ENCODE measurements at places on chromosomes 12 and 14.

- no peaks in the 10 kb centered on the region for H3K27me3 ChIP-seq
- H3K27ac ChIP-seq, result no peak overlapping the region
- H3K4me3 ChIP-seq, result no peak overlapping the region
- no peaks in the 10 kb centered on the region for H3K4me1 ChIP-seq
- H3K36me3 ChIP-seq, result no peaks in the 10 kb centered on the region
These were observed 126.1 kb upstream of the ARHGAP5 start for GRCh38 chr14:31950764-31951637.

- H3K36me3 ChIP-seq, result no peaks in the 10 kb centered on the region
- no peak for DNase-seq
- 0 out of 2 replicates have a peak, but pooled peaks cover 4% of the 10 kb centered on the region for H3K4me1 ChIP-seq
- H3K4me3 ChIP-seq, result no peak overlapping the region
These were observed 23.0 kb downstream of the KLRK1 start for GRCh38 chr12:10366875-10367274.

DNA sequence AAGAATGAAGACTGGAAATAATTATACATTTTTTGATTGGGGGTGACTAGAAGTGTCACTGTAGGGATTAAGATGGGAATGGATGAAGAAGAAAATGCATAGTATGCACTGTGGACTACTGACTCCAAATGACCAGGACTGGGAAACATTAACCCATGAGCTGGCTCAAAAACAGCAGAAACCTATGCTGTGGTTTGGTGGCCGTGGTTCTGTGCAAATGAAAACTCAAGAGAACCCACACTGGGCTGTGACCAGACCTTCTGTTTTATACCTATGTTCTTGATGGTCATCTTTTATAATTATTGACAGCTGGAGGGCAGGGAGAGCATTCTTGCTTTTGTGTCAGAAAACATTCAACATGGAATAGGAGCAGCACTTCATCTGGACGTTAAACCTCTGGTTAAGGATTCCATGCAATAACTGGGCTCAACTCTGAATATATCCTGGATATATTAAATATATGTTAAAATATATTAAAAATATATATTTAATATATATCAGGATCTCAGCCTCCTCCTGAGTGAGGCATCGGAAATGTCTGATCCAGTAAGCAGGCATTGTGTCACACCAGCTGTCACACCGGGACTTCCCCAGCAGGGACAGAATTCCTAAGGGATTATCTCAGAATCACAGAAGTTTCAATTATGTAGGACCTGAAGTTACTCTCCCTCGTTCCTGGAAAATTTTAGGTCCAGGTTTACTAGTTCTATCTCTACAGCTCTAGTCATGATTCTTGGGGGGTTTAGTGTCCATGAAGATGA is 48.5 kb downstream of the BBS10 start:
- no peaks in the 10 kb centered on the region for H3K4me1 ChIP-seq
- no peaks in the 10 kb centered on the region for H3K36me3 ChIP-seq
- DNase-seq, result no peak
- no peak overlapping the region for H3K27ac ChIP-seq
- H3K27me3 ChIP-seq, result no peaks in the 10 kb centered on the region
- H3K4me3 ChIP-seq, result no peak overlapping the region

DNA sequence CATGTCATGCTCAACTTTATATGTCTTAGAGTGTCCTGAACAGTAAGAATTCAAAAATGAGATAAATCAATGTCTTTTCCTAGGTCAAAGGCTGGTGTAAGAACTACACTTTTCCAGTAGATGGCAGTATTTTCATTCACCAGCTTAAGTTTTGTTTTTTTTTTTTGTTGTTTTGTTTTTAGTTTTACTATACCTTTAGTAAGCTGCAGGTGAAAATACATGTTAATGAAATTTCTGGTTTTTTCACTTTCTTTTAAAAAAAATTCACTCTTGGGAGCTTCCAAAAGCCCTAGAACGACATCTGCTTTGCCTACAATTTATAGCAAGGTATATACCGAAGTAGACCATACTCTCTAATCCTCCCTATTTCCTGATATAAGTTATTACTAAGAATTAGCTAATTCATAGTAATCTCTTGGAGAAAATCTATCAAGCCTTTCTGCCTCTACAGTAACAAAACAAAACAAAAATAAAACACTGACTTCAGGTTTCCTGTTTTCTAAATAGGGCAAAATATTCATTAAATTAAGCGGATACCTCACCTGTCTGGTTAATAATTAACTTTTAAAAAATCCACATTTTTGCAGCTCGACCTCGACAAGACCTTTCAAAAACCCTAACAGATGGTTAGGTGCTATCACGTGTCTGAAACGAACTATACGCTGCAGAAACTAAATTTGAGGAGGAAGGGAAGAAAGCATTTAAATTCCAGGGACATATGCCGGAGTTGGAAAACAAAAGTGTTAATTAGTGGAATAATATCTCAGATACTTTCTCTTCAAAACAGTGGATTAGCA is 2.7 kb upstream of the SAMD4A start:
- peak overlapping the region; percentile 69 for H3K4me3 ChIP-seq
- H3K36me3 ChIP-seq, result no peaks in the 10 kb centered on the region
- H3K27ac ChIP-seq, result peak overlapping the region; percentile 52
- DNase-seq, result peak; percentile 31

DNA sequence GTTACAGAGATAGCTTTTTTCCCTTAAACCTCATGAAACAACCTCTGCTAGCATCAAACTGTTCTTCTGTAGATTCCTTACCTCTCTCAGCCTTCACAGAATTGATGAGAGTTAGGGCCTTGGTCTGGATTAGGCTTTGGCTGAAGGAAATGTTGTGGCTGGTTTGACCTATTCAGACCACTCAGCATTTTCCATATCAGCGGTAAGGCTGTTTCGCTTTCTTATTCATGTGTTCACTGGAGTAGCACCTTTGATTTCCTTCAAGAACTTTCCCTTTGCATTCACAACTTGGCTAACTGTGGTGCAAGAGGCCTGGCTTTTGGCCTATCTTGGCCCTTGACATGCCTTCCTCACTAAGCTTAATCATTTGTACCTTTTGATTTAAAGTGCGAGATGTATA is 50.7 kb upstream of the NRXN3 start:
- DNase-seq, result peak; percentile 66
- H3K36me3 ChIP-seq, result no peaks in the 10 kb centered on the region
- no peak overlapping the region for H3K4me3 ChIP-seq
- no peaks in the 10 kb centered on the region for H3K4me1 ChIP-seq
- H3K27me3 ChIP-seq, result no peaks in the 10 kb centered on the region

- no peaks in the 10 kb centered on the region for H3K36me3 ChIP-seq
- H3K27ac ChIP-seq, result no peak overlapping the region
- DNase-seq, result no peak
These were observed 146.1 kb downstream of the SSPN start for GRCh38 chr12:26341491-26341890.

DNA sequence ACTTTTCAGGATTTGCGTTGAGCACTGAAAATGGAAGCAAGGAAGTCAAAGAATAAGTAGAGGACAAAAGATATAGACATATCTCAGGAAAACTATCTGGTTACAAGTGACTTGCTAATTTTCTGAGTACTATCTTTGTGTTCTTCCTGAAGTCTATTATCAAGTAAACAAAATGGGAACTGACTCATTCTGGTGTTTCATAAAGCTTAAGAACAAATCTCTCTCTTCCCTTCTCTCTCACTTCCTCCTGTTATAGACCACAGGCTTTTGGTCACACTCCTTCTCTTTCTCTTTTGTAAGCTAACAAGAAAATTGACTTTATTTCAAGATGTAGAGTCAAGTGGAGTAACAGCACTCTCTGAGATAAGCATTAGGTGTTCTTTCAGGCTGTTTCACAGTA is 406.6 kb upstream of the SYT1 start:
- peak; percentile 58 for DNase-seq
- no peak overlapping the region for H3K4me3 ChIP-seq
- H3K27me3 ChIP-seq, result no peaks in the 10 kb centered on the region

DNA sequence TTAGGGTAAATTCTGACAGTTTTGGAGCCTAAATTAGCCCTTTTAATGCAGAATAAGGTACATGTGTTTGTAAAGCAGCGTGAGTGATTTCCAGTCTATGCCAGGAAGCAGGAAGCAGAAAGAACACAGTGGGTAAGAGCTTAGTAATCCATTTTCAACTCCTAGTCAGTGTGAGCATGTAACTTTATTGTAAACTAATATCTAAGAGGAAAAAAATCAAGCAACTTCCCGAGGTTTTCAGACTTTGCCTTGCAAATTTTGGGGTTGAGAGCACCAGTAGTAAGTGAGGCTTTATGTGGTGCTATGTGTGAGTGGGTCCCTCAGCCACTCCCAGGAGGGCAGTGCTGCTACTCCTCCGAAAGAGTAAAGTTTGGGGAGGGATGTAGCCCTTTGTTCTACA is 2.9 kb downstream of the CIPC start:
- no peak overlapping the region for H3K4me3 ChIP-seq
- no peak overlapping the region for H3K27ac ChIP-seq
- no peaks in the 10 kb centered on the region for H3K27me3 ChIP-seq
- H3K36me3 ChIP-seq, result no peaks in the 10 kb centered on the region

GRCh38 chr12:98354520-98355035 is 160.8 kb upstream of the TMPO start:
- H3K36me3 ChIP-seq, result no peaks in the 10 kb centered on the region
- no peaks in the 10 kb centered on the region for H3K4me1 ChIP-seq
- no peak overlapping the region for H3K27ac ChIP-seq
- DNase-seq, result no peak
- no peak overlapping the region for H3K4me3 ChIP-seq

GRCh38 chr12:47862167-47862750 is 42.5 kb downstream of the VDR start:
- H3K27me3 ChIP-seq, result no peaks in the 10 kb centered on the region
- no peak for DNase-seq
- H3K36me3 ChIP-seq, result peaks cover 7% of the 10 kb centered on the region

GRCh38 chr14:92973798-92974372 is 50.9 kb downstream of the CHGA start:
- DNase-seq, result no peak
- H3K27ac ChIP-seq, result no peak overlapping the region
- no peaks in the 10 kb centered on the region for H3K4me1 ChIP-seq
- H3K27me3 ChIP-seq, result no peaks in the 10 kb centered on the region
- H3K36me3 ChIP-seq, result no peaks in the 10 kb centered on the region

DNA sequence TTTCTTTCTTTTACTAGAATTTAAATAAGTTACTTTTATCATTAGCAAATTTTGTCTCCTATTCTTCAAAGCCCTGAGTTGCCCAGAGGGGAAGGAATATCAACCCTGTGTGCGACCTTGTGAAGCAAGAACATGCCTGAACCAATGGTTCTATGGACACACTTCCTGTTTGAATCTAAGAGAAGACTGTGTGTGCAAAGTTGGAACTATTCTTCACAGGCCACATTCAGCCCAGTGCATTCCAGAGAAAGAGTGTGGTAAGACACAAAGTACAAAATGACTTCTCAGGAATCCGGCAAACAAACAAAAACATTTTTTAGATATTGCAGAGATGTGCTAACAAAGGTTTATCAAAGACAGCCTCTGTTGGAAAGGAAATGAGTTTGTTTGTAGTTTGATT is 90.8 kb upstream of the PTPRQ start:
- no peaks in the 10 kb centered on the region for H3K4me1 ChIP-seq
- DNase-seq, result no peak
- no peaks in the 10 kb centered on the region for H3K36me3 ChIP-seq
- no peak overlapping the region for H3K4me3 ChIP-seq
- H3K27ac ChIP-seq, result no peak overlapping the region

GRCh38 chr12:66744956-66745383 is 66.1 kb upstream of the GRIP1 start:
- H3K27me3 ChIP-seq, result no peaks in the 10 kb centered on the region
- H3K27ac ChIP-seq, result no peak overlapping the region

DNA sequence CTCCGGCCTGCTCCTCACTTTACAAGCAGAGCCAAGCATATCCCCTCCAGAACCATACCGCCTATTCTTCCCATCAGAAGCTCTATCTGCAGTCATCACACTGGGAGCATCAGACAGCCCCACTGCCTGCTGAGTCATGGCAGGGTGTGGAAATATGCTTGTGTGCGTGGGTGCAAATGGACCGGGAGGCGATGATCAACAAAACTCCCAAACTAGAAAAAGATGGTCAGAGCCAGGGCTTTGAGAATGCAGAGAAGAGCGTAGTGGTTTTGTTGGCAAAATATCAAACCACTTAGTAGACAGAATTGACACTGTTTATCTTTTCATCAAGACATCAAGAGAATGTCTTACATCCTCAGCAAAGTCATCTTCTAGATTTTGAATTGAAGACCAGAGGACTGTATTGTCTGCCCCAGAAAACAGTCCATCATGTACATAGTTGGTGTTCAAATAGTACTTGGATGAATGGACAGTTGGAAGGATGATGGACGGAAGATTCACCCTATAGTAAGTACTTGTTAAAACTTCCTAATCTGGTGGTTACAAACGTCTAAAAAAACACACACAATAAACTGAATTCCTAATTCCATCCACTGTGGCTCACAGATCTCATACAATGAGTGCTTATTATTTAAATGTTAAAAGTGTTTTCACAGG is 54.9 kb downstream of the VWF start:
- no peaks in the 10 kb centered on the region for H3K36me3 ChIP-seq
- no peak overlapping the region for H3K27ac ChIP-seq
- no peaks in the 10 kb centered on the region for H3K27me3 ChIP-seq
- DNase-seq, result no peak
- H3K4me3 ChIP-seq, result no peak overlapping the region
- peaks cover 8% of the 10 kb centered on the region for H3K4me1 ChIP-seq

All from MM.1S (cell line).